Hematopoietic multipotent progenitor cell treated with erythropoietin and hydrocortisone succinate and interleukin-3 and kit ligand, for 8 days (in vitro differentiated cells): ENCODE measurements at places on chromosomes 4 and X.
A peak's percentile ranks its signal among the peaks of the same experiment; 100 is the strongest.

DNA sequence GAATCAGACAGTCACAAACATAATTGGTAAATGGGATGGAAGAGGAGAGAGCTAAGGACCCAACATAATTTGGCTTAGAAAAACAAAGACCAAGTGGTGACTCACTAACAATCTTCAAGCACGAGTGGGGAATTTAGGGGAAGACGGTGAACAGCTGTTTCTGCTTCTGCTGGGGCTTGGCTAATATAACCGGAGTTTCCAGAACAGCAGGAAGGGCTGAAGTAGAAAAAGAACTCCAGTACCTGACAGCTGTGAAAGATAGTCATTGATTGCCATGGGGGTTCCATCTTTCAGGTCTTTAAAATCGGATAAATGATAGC, 290.9 kb upstream of the LDB2 start:
- no peak for DNase-seq

GRCh38 chr4:146165221-146165620, 10.3 kb upstream of the LSM6 start:
- no peak for DNase-seq

DNA sequence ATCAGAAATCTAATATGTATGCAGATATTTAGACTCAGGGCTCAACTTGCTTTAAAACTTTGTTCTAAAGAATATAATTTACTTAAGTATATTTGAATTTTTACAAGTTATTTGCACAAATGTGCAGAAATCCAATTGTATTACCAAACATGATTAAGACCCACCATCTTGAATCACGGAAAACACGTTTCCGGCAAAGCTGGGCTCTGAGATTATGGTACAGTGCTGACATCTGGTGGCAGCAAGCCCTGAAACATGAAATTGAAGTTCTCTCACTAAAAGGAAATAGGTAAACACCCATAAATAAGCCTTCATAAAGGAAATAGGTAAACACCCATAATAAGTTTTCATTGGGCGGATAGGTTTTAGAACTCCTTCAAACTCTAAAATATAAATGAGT, 98.3 kb upstream of the MAOA start:
- DNase-seq: peak; percentile 52

DNA sequence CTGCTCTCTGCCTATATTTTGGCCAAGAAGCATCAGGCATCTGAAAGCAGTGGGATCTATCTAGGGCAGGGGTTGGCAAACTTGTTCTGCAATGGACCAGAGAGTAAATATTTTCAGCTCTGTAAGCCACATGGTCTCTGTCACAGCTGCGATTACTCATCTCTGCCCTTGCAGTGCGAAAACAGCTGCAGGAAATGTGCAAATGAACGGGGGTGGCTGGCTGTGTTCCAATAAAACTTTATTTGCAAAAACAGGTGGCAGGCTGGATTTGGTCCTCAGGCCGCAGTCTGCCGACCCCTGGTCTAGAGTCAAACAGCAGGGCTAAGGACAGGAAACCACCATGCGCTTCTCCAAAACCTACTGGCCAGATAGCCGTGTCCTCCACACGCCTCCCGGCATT, 48.6 kb downstream of the ACOX3 start:
- no peak for DNase-seq

GRCh38 chr4:182929296-182929695, 12.1 kb upstream of the DCTD start:
- DNase-seq: no peak

GRCh38 chr4:25771672-25772071, 91.1 kb downstream of the SEL1L3 start:
- no peak for DNase-seq

GRCh38 chr4:175947117-175947722, 118.4 kb upstream of the WDR17 start:
- peak; percentile 39 for DNase-seq

- peak; percentile 62 for DNase-seq
These were observed 39.6 kb downstream of the RFC1 start for GRCh38 chr4:39326468-39326977.

GRCh38 chr4:187744911-187745310, 250.7 kb upstream of the ZFP42 start:
- DNase-seq: no peak

DNA sequence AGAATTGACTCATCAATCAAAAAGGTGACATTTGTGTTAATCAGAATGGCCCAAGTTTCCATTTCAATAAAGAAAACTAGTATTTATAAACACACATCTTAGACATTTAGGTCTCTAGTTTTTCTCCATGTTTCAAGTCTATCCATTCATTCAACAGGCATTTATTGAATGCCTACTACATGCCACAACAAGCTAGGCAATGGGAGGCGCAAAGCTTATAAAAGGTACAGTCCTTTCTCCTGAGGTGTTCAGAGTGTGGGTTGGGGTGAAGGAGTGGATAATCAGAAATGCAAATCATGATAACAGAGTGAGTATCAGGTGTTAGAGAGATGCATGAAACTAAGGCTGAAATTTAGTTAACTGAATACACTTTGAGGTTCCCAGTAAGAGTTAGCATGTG, 78.0 kb downstream of the HCCS start:
- no peak for DNase-seq

DNA sequence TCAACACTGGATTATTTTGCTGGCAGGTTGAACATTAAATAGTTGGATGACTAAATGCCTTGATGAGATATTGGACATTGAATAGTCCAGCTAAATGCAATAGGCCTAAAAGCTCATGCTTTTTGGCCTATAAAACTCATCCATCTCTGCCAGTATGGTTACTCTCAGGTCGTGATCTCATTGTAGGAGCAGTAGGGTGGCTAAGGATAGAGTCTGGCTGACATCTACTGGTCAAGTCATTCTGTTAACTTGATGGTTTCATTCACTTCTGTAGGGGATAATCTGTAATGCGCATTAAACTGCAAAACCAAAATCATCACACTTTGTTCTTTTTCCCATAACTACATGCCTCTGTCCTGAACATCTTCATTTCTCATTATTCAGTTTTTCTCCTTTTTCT, 227.0 kb downstream of the DKK2 start:
- DNase-seq: peak; percentile 7

DNA sequence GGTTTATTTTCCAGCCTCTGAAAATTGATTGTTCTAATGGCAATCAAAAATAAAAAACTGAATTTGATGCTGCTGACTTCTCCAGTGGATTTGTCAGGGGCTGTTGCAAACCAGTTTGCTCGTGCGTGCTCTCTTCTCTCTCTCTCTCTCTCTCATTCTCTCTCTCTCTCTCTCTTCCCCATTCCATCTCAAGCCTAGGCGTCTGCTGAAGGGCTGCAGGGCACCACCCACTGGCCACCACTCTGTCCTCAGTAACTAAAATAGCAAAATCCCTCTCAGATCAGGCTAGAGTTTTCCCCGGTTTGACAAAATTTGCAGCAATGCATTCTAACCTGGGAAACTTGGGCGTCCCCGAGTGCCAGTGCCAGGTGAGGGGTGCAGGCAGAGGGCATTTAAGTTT, 19.4 kb downstream of the NKX6-1 start:
- DNase-seq: no peak

DNA sequence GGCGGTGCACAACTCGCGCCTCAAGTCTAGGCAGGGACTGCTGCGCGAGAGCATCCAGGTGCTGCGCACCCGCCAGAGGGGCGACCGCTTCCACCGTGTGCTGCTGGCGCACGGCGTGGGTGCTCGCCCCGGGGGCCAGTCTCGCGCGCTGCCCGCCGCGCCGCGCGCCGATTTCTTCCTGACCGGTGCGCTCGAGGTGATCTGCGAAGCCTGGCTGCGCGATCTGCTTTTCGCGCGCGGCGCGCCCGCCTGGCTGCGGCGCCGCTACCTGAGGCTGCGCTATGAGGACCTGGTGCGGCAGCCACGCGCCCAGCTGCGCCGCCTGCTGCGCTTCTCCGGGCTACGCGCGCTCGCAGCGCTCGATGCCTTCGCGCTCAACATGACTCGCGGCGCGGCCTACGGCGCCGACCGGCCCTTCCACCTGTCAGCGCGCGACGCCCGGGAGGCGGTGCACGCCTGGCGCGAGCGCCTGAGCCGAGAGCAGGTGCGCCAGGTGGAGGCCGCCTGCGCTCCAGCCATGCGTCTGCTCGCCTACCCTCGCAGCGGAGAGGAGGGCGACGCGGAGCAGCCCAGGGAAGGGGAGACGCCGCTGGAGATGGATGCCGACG, 1.3 kb downstream of the CHST7 start:
- peak; percentile 10 for DNase-seq

- no peak for DNase-seq
These were observed 155.1 kb upstream of the PPARGC1A start for GRCh38 chr4:24044610-24045589.

DNA sequence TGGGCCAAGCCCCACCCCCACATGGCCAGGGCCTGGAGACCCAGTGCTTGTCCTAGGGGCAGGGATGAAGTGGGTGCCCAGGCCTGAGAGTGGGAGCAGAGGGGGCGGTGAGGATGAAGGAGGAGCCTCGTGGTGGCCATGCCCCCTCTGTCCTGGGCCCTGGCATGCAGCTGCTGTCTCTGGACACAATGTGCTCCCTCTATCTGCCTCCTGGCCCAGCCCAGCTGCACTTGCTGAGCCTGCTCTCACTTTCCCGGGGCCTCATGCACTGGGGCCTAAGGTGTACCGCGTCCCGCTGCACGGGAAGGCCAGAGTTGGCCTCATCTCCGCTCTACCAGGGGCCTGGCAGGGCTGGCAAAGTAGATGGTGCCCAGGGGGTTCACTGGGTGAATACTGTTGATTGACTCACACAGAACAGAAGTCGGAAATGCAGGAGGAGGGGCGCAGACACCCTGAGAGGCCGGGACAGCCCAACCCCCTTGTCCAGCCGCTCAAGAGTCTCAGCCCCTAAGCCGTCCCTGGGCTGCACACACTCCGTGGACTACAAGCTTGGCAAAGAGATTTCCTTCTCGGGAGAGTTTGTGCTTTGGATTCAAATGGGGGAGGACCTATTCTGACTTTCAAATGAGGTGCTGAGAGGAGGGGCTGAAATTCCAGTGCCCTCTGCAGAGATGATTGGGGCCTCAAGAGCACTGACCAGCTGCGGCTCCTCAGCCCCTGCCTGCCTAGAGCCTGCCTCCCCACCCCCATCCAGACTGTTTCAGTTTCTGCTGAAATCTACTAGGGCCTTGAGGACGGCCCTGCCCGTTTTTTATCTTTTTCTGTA, 112.4 kb downstream of the PSAPL1 start:
- DNase-seq: no peak

- DNase-seq: no peak
These were observed 21.1 kb upstream of the PIGA start for GRCh38 chrX:15356444-15356843.

- DNase-seq: no peak
These were observed 86.2 kb upstream of the RPS6KA3 start for GRCh38 chrX:20352935-20353336.

DNA sequence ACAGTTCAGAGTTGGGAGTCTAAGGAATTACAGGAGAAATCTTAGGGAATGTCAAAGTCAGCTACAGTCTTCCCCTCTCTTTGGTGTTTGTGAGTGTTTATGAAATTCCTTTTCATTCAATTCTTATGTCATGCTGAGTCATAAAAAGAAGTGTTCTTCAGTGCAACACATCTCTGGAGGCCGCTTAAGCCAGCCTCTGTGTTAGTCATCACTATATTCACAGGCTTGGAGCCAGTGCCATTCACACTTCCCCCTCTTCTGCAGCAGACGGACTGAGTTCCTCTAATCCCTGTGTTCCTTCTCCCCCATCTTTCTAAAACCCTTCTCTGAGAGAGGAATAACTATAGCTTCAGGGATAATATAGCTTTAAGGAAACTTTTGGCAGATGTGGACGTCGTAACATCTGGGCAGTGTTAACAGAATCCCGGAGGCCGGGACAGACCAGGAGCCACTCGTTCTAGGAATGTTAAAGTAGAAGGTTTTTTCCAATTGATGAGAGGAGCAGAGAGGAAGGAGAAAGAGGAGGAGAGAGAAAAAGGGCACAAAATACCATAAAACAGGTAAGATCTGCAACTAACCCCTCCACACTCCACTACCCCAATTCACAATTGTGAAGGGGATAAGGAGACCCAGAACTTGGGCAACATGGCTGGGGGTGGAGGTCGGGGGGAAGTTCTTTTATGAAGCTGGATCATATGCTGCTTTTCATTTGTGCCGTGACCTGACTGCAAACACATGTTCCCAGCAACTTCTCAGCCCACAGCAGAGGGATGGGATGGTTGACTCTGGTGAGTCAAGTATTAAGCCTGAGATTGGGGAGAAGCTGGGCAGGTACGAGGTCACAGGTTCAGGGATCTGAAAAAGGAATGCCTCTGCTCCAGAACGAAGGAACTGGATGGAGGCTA, at the start of gene SRPX2:
SRPX2 (plus strand) TSS at position 244 of the 905 bp plus-strand sequence. CDS start 2,124 bp downstream, outside the sequence.
- DNase-seq: no peak

- no peak for DNase-seq
These were observed 53.8 kb upstream of the ABCG2 start for GRCh38 chr4:88212253-88212561.

GRCh38 chr4:174387143-174387542, 103.4 kb downstream of the CEP44 start:
- DNase-seq: no peak

DNA sequence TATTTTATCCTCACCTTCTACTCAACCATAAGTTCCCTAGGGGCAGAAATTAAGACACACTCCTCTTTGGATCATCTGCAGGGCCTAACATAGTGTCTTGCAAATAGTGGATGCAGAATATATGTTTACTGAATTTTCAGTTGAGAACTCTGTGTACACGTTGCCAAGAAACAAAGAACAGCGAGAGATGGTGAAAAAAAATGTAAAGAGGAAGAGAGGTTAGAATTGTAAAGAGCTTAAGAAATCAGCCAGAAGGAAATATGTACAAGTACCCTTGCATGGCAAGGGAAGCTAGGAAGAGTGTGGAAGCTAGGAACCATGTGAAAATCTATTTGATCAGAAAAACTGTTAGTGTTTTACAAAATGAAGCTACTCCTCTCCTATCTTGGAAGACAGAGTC, 431.0 kb downstream of the SMARCA1 start:
- no peak for DNase-seq

- DNase-seq: no peak
These were observed 230.2 kb upstream of the AGTR2 start for GRCh38 chrX:115940348-115940747.

GRCh38 chrX:85052205-85052604, 48.5 kb downstream of the APOOL start:
- no peak for DNase-seq

DNA sequence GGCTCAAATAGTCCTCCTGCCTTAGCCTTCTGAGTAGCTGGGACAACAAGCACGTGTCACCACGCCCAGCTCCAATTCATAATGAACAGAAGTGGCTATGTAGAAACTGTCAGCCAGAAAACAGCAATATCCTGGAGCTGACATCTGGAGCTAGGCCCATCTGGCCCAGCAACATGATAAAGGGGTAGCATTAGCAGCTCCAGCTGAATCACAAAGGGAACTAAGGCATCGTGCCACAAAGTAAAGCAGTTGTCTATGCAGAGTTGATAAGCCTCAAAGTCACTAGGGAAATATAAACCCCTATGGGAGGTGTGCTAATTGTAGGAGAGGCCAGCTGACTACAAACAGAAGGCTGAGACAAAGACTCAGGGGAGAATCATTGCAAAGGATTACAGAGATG, 270.5 kb upstream of the GPC4 start:
- no peak for DNase-seq

GRCh38 chr4:78749972-78750727, 26.0 kb upstream of the BMP2K start:
- no peak for DNase-seq
